Activated gamma-delta T cell treated with anti-CD3 and anti-CD28 coated beads, Interleukin-2, amount 50 U/mL, for 16 hours (primary cell): ENCODE measurements at places on chromosomes 4 and X.

GRCh38 chr4:168357941-168358340, 39.4 kb upstream of the DDX60 start:
- no peak for DNase-seq

- DNase-seq, result no peak
Measured at GRCh38 chr4:10722957-10723356, 38.4 kb upstream of the CLNK start.

DNA sequence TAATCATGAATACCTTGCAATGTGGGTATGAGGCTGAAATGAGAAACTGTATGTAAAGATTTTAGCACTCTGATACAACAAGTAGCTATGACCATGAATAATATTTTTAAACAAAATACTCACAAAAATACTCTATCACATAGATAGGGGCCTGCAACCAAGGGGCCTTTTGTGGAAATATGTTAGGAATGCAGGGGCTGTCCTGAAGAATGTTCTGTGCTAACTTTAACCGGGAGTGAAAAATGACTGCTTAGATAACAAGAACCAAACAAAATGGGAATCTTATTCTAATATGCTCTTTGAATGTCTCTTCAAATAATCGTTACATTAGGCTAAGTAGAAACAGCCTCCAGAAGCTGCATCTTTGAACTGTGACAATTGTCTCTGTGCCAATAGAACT, 37.9 kb upstream of the GYPA start:
- DNase-seq, result no peak

GRCh38 chr4:3658530-3658913, 107.7 kb upstream of the ADRA2C start:
- no peak for DNase-seq

GRCh38 chr4:165612936-165613335, 234.1 kb downstream of the CPE start:
- no peak for DNase-seq

DNA sequence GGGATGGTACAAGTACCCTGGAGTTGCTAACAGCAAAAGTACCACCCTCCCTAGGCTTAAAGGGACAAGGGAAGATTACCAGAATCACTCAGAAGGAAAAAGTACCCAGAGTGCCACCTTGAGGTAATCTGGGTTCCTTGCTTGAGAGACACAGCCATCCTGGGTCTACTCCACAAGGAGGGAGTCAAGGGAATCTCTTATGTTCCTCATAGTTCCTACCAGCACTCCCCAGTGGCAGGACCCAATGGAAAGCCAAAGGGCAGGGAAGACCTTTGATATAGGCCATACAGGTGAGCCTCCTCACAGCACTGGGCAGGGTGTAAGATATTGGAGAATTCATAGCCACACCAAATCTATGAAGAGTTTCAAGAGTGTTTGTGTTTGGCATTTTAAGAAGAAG, 5.7 kb downstream of the IL2 start:
- no peak for DNase-seq

DNA sequence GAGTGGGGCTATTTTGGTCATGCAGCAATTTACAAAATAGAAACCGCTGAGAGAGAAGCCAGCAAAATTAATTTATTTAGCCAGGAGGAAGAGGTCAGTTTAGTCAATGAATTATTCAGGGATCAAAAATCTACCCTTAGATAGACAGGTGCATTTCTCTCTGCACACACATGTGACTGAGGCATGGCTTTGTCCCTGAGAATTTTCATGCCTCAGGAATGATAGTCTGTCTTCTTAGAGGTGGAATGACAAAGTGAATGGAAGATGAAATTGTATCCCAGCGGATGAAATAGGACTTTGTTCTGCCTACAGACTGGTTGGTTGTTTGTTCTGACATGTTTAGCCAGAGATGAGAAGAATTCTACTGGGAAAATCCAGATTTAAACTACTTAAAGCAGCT, 46.0 kb downstream of the ANKRD50 start:
- DNase-seq, result no peak

- DNase-seq, result no peak
Measured at GRCh38 chr4:26178854-26179253, 142.0 kb upstream of the RBPJ start.

DNA sequence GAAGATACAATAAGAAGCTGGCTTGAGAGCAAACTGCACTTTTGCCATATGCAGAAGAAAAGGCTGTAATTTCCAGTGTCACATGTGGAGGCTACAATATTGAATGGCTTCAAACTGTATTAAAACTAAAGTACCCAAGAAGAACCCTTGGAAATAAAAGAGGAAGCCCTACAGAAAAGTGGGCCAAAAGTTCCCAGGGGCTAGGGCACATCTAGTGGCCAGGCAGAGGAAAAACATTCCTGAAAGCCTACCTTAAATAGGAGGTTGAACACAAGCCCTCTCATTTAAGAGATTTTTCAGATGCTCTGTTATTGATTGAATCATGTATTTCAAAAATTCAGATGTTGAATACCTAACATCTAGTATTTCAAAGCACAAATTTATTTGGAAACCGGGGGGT, 40.6 kb upstream of the PRDX4 start:
- DNase-seq, result no peak

DNA sequence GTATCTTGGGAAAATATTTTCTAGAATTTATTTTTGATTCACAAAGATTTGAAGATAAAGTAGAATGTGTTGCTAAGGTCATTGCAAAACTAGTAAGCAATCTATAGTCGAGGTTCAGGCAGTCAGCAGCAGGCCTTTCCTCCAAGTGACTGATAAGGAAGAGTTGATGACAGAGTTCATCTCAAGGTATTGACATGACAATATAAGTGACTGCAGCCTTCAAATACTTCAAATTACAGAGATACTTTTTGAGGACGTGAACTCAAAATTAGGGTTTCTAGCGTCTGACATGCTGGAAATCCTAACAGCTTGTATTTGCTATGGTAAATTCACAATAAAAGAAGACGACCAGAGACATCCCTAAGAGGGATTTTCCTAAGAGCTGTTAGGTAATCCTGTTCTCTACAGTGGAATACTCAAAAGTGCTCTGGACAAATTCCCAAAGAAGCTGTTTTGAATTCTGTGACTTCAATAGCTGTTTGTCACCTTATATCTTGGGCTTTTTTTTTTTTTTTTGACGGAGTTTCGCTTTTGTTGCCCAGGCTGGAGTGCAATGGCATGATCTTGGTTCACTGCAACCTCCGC, 7.4 kb downstream of the ARHGAP10 start:
- DNase-seq, result no peak

DNA sequence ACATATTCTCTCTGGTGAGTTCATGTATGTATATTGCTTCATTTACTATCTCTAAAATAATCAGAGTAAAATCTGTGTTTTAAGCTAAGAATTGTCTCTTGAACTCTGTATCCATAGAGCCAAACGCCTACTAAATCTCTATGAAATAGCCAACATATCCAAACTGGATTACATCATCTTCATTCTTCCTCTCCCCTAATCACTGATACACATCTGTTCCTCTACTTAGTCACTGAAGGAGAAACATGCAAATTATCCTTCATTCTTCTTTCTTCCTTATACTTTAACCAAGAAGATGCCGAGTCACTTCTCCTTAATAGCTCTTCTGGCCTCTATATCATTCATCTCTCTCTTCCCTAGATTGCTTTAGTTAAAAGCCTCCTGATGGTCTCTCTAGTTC, 630.4 kb upstream of the FTHL17 start:
- DNase-seq, result no peak

DNA sequence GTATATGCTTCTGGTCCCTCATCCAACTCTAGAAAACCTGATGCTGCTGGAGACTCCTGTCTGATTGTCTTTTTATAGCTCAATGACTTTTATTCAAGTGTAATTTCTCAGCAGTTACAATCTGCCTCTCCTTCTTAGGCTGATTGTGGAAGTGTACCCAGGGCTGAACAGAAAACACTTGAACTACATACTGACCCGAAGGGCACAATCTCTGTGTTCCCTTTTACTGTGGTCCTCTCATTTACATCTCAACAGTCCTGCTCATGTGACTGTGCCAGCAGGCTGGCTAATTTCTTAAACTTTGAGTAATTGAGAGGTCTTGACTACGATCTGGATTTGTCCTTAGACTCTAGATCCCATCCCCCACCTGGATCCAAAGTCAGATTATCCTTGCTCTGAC, 863.4 kb downstream of the PDHA2 start:
- DNase-seq, result no peak

- no peak for DNase-seq
Measured at GRCh38 chrX:53305996-53306937, 24.9 kb upstream of the IQSEC2 start.

DNA sequence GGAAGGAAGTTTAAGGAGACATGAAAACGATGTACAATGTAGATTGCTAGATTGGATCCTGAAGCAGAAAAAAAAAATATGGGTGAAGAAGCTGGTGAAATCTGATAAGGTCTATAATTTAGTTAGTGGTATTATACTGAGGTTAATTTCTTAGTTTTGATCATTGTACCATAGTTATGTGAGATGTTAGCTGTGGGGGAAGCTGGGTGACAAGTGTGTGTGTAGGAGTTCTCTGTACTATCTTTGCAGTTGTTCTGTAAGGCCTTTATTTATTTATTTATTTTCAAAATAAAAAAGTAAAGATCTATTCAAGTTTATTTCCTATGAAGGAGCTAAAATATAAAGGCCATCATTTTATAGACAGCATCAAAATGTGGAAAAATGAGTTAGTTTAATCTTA, 12.5 kb upstream of the EXOC1 start:
- no peak for DNase-seq

GRCh38 chrX:130176942-130177341, 5.2 kb downstream of the RAB33A start:
- no peak for DNase-seq

- no peak for DNase-seq
Measured at GRCh38 chr4:52551487-52551886, 107.6 kb downstream of the USP46 start.

GRCh38 chrX:43313035-43313434, 343.1 kb upstream of the MAOA start:
- DNase-seq, result no peak

- no peak for DNase-seq
Measured at GRCh38 chr4:110486256-110486655, 10.3 kb downstream of the ENPEP start.

- DNase-seq, result no peak
Measured at GRCh38 chrX:87003031-87003430, 514.6 kb upstream of the KLHL4 start.

DNA sequence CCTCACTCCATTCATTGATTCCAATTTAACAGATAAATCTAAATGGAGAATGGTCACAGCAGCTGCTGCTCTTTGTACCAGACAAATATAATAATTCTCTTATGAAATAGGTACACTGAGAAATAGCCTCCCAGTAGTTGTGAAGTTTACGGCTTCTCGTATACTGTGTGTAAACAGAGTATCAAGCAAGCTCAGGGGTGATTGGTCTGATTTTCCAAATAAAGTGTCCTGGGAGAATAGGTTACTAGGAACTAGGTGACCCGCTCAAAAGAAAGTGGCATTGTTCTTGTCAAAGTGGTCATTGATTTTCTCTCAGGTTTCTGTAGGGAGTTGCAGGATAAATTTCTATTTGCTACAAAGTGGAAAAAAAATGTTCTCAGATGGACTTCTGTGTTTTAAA, 838.2 kb downstream of the RAPGEF2 start:
- DNase-seq, result no peak

DNA sequence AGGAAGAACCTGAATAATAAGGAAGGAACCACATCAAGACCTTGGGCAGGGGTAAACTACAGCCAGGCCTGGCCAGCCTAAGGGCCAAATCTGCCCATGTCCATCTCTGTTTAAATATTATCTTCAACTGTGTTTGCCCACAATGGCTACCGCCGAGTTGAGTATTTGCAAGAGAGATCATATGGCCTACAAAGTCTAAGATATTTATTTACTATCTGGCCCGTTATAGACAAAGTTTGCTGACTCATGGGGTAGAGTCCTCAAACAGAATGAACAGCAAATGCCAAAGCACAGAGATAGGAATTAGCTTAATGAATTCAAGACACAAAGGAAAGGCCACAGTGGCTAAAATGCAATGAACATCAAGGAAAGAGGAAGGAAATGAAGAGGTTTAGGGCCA, 44.8 kb downstream of the RPS6KA3 start:
- no peak for DNase-seq

DNA sequence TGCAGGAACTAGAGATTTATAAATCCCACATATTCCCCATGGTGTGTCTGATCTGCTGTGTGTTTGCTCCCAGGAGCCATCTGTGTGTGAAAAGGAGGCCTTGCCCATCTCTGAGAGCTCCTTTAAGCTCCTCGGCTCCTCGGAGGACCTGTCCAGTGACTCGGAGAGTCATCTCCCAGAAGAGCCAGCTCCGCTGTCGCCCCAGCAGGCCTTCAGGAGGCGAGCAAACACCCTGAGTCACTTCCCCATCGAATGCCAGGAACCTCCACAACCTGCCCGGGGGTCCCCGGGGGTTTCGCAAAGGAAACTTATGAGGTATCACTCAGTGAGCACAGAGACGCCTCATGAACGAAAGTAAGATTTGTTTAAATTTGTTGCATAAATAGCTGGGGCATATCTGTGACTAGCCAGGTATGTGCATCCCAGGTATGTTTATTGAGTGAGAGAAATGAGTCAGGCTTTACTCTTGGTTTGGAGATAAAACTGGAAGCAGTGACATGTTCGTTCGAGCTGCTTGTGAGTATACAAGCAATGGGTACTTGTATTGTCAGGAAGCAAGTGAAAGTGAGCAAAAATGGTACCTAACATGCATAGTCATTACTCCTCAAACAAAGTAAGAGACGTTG, 89.5 kb downstream of the PTTG2 start:
- DNase-seq, result no peak

- no peak for DNase-seq
Measured at GRCh38 chr4:121675715-121676114, 21.1 kb downstream of the ANXA5 start.

DNA sequence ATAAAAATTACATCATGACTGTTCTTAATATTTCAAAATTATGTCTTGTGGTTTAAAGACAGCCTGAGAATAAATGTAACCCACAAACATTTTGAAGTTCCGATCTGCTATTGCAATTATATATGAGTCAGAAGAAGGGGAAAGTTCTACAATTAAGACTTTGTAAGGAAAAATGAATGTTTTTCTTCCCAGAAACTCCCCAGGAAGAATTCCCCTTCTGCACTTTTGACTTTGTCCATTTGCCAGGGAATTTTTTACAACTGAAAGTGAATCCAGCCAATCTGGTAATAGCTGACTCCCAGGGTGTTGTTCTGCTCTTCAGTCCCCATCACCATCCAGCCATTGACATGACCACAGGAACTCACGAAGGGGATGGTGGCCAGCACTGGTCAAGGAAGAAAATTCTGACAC, 61.6 kb upstream of the NOCT start:
- DNase-seq, result no peak

DNA sequence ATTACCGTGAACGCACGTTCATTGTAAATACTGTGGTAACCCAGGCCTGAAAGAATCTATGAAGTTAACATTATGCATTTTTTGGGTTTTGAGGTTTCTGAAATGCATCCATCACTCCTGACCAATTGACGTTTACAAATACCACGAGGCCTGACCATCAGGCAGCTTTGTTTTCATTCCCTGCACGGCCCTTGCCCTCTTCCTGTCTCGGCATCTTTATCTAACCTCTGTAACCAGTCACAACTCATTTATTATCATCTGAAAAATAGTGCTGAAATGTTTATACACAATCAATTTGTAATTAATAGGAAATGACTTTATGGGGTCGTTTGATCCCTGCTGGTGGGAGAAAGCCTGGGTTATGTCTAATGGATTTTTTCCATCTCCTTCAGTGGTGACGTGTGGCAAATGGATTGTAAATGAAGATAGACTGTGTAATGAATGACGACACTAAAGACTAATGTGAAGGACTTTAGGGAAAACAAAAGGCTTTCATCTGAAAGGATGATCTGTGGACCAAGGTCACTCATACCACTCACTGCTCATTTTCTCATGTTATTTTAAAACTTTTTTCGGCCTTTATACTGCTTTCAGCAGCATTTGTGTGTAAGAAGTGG, 102.7 kb upstream of the SORBS2 start:
- DNase-seq, result no peak
